ENCODE measurements at places on chromosomes 16 and 17.

GRCh38 chr17:47720196-47720595 lies 12.8 kb upstream of the TBX21 start:
- no peak for DNase-seq

DNA sequence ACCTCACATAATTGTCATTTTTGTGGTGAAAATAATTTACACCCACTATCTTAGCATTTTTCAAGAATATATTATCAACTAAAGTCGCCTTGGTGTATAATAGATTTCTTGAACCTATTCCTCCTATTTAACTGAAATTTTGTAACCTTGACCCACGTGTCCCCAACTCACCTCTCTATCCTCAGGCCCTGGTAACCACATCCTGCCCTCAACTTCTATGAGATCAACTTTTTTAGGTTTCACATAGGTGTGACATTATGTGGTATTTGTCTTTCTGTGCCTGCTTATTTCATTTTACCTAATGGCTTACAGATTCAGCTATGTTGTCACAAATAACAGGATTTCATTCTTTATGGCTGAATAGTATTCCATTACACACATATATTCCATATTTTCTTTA lies 73.0 kb upstream of the CNTNAP4 start:
- DNase-seq: no peak

- DNase-seq: no peak
These were observed 8.4 kb downstream of the FAAP100 start for GRCh38 chr17:81543756-81544155.

DNA sequence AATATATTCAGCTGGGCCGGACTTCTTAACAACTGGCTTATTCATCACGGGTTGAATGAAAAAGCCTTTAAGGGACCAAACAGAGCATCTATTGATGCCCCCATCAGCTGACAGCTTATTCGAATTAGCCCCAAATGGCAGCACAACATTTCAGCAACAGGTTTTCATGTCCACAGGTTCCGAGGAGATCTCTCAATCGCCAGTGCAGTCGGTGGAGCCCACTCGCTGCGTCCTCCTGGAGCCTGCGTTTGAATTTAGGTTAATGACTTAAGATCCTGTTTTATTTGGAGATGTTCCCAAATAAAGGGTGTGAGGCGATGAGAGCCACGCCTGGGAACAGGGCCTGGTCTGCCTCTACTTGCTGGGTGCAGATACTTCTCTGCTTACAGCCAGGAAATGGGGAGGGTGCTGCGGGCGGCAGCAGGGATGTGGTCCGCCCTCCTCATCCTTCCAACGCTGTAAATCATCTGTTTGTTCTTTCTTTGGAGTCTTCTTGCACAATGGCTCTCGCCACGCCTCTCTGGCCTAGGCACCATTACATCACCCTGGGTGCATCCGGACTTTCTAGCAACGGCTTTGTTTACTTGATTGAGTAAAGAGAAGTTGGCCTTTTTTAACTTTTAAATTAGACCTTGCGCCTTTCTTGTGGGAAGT lies 22.6 kb downstream of the NDE1 start:
- peak; percentile 97 for DNase-seq

DNA sequence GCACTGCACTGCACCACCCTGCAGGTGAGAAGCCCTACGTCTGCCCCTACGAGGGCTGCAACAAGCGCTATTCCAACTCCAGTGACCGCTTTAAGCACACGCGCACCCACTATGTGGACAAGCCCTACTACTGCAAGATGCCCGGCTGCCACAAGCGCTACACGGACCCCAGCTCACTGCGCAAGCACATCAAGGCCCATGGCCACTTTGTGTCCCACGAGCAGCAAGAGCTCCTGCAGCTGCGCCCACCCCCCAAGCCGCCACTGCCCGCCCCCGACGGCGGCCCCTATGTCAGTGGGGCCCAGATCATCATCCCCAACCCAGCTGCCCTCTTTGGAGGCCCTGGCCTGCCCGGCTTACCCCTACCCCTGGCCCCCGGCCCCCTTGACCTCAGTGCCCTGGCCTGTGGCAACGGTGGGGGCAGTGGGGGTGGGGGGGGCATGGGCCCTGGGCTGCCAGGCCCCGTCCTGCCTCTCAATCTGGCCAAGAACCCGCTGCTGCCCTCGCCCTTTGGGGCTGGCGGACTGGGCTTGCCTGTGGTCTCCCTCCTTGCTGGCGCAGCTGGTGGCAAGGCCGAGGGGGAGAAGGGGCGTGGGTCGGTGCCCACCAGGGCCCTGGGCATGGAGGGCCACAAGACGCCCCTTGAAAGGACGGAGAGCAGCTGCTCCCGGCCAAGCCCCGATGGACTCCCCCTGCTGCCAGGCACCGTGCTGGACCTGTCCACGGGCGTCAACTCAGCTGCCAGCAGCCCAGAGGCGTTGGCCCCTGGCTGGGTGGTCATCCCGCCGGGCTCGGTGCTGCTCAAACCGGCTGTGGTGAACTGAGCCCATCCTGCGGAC lies 14.2 kb downstream of the PAM16 start:
- DNase-seq: no peak

GRCh38 chr16:67917852-67918236 lies 13.8 kb downstream of the CTRL start:
- DNase-seq: no peak

DNA sequence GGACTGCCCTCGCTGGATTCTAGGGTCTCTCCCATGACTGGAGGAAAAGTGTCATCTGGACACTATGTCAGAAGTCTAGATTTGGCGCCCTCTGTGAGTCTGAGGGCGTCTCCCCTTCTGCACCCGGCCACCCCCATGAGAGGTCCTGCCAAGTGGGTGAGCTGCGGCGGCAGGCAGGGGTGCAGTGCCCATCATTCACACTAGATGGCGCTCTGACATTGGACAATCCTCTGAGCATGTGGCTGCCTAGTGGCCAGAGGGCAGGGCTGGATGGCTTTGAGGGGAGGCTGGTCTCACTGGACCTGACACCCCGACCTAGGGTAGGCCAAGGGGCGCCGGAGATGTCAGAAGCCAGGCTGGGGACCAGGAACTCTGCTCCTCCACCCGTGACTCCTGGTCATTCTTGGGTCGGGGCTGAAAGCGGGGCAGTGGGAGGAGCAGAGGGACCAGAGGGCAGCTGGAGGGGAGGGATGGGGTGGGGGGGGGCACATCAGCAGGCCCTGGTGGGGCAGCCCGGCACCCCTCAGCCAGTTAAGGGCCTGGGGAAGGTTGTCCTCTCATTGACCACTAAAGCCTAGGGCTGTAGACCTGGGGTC lies 28.0 kb downstream of the MRM1 start:
- DNase-seq: peak; percentile 92

- peak; percentile 48 for DNase-seq
These were observed 3.5 kb upstream of the SRRM2 start for GRCh38 chr16:2748757-2749455.

Data from posterior vena cava (tissue), 2 donors.